ENCODE measurements at places on chromosomes 7 and 10.

- DNase-seq, result peak; percentile 18
Observed at GRCh38 chr10:43623351-43623750, 17.1 kb downstream of the ZNF485 start.

DNA sequence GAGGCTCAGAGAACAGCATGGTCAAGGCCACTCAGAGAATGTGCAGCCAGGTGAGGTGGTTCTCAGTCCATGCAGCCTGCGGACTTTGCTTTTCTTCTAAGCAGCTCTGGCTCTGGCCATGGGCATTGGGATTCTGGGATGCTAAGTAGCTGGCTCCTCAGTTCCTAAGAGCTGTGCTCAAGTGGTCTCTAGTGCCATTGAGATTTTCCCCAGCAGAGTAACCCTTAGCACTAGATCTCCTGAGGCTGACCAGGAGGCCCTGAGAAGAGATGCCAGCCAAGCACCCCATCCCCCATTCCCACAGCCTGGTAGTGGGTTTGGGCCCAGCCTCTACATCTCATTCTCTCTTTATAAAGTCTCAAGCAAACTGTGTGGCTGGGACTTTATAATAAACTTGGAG lies 77.1 kb downstream of the KCNMA1 start:
- DNase-seq, result no peak

DNA sequence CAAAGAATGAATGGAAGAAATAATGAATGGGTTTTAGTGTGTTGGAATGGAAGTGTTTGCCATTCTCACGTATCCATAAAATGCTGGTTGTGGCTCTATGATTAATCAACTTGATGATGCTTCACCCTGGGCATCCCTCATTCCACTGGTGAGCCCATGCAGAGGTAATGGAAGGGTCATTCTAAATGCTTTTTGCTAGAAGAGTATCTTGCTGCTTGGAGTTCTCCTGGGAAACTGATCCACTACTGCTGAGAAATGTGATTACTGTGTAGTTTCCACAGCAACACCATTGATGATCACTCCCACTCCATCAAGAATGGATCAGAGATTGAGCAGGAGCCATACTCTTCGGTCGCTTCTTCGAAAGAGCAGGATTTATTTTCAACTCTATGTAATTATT lies 101.6 kb downstream of the ARL5B start:
- DNase-seq, result no peak

- DNase-seq, result no peak
Observed at GRCh38 chr10:46526682-46527038, 29.8 kb downstream of the GPRIN2 start.

- no peak for DNase-seq
Observed at GRCh38 chr7:2173189-2173827, 59.4 kb downstream of the MAD1L1 start.

DNA sequence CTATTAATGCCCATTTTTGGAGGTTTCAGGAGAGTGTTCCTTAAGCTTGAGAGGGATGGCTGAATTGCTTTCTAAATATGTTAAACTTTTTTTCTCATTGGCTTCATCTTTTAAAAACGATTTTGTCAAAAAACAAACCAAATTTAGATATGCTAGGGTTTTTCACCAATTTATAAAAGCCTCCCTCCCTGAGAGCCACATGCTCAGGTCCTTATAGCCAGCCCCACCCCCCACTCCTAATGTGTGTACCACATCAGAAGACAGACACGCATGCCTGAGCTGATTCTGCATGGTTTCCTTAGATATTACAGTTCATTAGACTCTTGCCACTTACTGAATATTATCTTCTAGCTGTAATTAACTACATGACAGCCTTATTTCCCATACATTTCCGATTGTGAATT lies 2.0 kb downstream of the CUL1 start:
- DNase-seq, result peak; percentile 68

- no peak for DNase-seq
Observed at GRCh38 chr7:150412518-150413488, 33.7 kb downstream of the ZNF775 start.
